Activated CD8-positive, alpha-beta memory T cell treated with anti-CD3 and anti-CD28 coated beads for 48 hours (primary cell): ENCODE measurements at places on chromosomes 12 and 14.

- DNase-seq: no peak
Measured at GRCh38 chr12:31524791-31525495, 66.0 kb downstream of the DENND5B start.

DNA sequence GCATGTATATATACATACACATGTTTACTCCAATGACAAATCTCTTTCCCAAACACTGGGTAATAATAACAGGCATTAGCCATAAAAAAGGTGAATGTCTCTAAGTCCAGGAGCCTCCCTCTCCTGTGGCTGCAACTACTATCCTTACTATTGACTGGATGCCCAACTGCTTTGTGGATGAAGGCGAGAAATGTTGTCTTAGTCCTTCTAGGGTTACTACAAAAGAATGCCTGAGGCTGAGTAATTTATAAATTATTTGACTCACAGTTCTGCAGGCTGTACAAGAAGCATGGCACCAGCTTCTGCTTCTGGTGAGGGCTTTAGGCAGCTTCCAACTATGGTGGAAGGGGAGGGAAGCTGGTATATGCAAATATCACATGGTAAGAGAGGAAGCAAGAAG, 366.0 kb upstream of the DDHD1 start:
- DNase-seq: no peak

DNA sequence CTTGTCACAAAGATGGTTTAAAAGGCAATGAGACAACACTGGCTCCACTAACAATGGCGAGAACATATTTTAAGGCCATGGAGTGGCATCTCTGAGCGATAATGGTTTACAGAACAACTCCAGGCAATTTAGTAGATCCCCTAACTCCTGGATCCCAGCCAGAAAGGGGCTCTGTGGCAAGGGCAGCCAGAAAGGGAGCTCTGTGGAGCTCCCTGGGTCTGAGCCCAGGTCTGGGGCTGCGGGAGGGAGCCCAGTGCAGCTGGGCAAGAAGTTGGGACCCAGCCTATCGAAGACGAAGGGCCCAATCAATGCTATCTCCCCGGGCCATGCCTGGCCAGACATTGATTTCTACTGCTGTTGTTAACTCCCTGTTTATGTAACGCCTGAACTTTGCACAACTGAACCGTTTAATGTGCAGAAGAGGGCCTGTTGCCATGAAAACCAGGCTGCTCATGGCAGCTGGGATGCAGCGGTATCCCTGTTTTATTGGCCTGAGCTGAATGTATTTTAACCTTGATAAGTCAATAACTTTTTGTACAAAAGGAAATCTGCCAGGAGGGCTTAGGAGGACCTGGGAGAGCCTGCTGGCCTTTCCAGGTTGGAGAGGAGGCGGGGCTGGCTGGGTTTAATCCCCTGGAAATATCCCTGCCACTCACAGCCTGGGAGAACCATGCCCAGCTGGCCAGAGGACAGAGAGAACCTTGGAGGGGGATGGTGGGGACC, 6.7 kb upstream of the FAM222A start:
- no peak for DNase-seq

DNA sequence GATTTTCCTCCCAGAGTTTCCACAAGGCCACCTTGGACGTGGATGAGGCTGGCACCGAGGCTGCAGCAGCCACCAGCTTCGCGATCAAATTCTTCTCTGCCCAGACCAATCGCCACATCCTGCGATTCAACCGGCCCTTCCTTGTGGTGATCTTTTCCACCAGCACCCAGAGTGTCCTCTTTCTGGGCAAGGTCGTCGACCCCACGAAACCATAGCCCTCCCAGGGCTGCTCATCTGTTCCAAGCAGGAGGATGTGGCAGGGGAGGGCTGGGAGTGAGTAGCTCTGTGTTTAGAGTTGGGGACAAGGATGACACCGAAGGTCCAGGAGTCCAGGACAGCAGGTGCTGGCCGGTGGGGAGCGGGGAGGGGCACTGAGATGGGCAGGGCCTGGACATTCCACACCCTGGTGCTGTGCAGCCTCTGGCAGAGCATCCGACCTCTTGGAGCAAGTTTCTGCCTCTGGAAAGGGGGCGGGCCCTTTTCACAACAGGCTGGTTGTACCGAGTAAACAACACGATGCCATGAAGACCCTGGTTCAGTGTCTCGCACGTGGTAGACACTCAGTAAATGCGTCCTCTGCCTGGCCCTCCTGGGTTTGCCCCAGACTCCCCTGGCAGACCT, 8.2 kb downstream of the SERPINA4 start:
- DNase-seq: no peak

GRCh38 chr14:25049568-25050268, at the start of gene STXBP6:
Gene STXBP6 (minus strand): TSS chr14:25050147. CDS start chr14:24974818, 75,329 bp downstream.
- DNase-seq: no peak
